ENCODE measurements at places on chromosomes 16 and 17.

DNA sequence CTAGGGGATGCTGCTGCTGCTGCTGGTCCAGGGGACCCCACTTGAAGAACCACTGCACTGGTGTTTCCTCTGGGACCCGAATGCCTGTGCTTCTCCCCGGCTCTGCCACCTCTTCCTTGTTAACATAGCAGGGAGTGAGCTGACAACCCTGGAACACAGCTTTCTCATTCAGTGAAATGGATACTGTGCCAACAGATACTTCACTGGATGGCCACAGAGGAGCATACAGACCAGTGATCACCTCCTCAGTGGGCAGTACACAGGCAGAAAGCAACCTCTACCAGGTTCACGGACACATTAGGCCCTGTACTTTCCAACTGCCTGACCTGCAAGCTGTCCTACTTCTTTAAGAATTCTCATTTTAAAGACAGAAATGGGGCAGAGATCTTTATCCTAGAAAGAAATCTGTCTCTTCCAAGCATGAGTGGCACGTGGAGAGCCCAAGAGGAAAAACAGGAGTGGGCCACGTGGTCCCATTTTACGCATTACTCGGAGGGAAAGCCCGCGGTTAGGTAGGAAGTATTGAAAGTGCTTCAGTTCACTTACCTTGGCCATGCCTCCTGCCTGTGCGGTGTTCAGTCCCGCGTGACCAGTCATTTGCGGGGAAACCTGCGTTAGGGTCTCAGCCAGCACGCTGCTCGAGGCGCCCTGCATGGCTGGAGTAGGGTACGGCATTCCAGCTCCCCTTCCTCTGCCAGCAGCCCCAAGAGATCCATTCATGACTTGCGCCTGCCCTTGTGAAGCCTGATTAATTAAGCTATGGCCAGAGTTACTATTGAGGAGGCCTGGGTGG lies 30.6 kb downstream of the CREBBP start:
- no peak for DNase-seq

GRCh38 chr16:83305092-83305491 lies 502.7 kb upstream of the HSBP1 start:
- DNase-seq, result no peak

DNA sequence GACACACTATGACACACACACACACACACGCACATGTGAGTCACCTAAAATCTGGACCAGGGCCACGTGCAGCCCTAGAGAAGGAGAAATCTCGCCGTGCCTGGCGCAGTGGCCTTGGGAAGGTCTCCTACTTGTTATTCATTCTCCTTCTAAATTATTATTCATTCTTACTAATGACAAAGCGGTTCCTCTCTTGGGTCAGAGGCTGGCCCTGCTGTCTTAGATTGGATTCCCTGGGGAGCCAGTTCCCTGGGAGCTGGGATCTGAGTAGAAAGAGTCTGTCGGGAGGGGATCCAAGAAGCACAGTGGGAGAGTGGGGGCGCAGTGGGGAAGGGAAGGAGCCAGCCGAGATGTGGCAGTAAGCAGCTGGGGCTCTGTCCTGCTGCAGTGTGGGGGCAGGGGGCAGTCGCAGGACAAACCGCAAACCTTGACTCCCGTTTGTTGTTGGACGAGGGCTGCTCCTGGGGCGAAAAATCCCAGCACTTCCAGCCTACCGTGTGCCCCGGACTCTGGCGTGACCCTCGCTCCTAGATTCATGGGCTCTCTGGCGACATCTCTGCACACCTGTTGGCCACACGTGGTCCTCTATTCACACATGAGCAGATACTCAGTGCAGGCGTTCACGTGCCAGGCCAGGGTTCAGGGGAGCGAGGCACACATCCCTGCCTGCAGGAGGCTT lies 18.7 kb upstream of the JPH3 start:
- no peak for DNase-seq

DNA sequence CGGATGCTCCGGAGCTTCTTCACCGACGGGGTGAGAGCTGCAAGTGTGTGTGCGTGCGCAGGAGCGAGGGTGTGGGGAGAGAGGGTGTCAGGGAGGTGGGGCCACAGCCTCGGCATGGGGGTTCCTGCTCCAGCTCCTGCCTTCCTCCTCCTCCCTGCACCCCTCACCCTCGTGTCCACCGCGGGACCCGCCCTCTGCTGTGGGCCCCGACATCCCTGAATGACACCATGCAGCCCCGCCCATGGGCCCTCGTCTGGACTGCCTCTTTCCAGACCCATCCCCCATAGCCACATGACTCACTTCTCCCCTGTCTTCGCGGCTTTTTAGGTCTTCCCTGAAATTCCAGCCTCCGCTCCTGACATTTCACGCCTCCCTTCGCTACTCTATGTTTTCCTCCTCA lies 41.6 kb downstream of the ARHGAP23 start:
- DNase-seq, result peak; percentile 46

- no peak for DNase-seq
Measured at GRCh38 chr17:14745541-14745940, 444.7 kb downstream of the HS3ST3B1 start.

- DNase-seq, result peak; percentile 55
Measured at GRCh38 chr16:6573577-6573976, 759.1 kb upstream of the RBFOX1 start.

GRCh38 chr17:1612400-1612799 lies 16.2 kb downstream of the SLC43A2 start:
- DNase-seq, result no peak

DNA sequence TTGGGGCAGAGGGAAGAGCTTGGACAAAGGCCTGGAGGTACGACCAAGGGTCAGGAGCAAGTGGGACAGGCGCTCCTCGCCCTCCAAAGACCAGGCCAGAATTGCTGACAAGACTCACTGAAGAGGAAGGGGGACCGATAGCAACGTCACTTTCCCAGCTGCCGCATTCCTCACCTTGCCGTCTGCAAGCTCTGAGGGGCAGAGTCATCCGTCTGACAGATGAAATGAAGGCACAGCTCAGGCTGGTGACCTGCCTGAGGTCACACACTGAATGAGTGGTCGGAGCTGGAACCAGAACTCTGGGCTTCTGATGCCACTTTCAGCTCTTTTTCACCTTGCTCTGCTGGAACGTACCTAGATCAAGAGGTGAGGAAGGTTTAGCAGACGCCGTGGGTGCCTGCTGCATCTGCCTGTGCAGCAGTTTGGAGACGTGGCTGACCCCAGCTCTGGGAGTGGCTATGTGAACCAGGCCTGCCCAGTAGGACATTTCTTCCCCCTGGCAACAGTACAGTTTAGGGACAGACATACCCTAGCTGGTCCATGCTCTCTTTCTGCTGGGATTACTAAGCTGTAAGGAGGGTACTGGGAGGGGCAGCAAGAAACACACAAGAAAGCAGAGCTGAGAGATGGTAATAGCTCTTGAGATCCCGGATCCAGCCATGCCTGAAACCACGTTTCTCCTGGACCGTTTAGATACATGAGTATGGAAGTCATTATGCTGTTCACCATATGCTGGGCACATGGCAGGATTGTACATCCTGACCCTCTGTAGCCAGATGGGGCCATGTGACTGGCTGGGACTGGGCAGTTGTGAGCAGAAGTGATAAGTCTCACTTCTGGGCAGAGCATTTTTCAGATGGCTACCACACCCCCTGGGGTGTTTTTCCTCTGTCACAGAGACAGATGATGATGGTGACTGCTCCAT lies 50.9 kb downstream of the IL21R start:
- DNase-seq, result no peak

Measured in nucleus accumbens (tissue), 56 donors.